Stimulated activated CD8-positive, alpha-beta memory T cell treated with anti-CD3 and anti-CD28 coated beads, Interleukin-2, amount 100 ng/mL, for 1 hour (primary cell): ENCODE measurements at places on chromosomes 6 and 20.

DNA sequence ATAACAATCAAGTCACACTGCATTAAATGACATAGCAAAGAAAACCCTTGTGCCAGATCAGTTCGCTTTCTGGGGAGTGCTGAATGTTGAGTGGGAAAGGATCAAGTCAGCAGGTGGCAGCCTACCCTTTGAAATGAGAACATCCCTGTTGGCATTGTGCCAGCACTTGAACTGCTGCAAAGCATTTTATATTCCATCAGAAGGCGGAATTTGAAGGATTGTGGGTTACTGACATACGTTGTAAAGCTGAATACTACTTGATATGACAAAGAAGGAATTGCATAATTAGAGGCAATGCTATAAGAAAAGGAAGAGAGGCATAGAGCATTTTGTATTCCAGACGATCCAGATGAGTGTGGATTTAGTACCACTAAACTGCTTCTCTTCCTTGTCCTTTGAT is 26.5 kb downstream of the BCKDHB start:
- DNase-seq = peak; percentile 1

DNA sequence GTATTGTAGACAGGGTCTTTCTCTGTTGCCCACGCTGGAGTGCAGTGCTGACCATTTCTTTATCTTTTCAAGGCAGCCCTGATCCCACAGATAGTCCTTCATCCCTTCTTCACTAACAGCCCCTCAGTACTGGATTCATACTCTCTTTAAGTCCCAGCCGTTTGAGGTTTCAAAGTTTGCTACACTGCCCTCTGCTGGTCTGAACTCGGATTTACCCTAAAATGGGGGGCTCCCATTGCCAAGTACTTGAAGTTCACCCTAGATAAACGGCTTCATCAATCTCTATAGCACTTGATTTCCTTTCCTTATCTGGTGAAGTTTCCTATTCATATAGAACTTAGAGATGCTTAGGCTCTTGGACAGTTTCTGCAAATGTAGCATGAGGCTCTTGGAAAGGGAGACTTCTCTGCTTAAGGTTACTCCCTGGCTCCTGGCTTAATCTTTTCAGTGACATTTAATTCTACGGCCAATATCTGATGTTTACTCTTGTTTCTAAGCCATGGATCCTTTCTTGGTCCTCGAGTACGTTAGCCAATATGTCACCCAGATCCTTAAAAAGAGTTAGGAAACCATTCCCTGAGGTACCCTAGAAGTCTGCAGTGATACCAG is 21.4 kb upstream of the PREP start:
- DNase-seq = peak; percentile 41

GRCh38 chr6:166567107-166567506 is 19.4 kb downstream of the RAMACL start:
- DNase-seq = no peak

- DNase-seq = no peak
These were observed 76.0 kb upstream of the CD93 start for GRCh38 chr20:23161968-23162696.

DNA sequence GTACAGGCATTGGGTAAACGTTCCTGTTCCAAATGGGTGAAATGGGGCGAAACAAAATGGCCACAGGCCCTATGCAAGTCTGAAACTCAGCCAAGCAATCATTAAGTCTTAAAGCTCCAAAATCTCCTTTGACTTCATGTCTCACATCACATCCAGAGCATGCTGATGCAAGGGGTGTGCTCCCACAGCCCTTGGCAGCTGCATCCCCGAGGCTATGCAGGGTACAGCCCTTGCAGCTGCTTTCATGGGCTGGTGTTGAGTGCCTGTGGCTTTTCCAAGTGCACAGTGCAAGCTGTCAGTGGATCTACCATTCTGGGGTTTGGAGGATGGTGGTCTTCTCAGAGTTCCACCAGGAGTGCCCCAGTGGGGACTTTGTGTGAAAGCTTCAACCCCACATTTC is 270.0 kb upstream of the CDYL start:
- DNase-seq = no peak

GRCh38 chr6:108132863-108133262 is 33.0 kb upstream of the NR2E1 start:
- DNase-seq = no peak

- no peak for DNase-seq
These were observed 101.4 kb upstream of the NHSL1 start for GRCh38 chr6:138600726-138601125.

DNA sequence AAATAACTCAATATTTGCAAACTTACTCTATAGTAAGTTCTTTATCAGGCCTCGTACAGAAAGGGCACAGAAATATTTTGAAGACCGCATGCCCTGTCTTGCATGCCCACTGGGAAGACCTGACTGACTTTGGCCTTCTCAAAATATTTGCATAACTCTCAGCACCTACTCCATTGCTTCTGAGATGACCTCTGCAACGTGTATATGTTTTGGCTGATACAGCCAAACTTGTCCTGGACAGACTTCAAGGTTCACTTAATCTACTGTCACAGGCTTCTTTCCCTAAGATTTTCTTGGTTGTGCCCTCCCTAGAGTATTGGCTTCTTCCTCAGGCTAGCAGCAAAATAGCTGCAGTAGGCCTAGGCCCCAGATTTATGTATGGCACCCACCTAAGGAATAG is 21.5 kb upstream of the SERINC3 start:
- DNase-seq = no peak
